ENCODE measurements at places on chromosomes 2 and 18. TPM values are rescaled to one million over a fixed set of nuclear protein-coding genes. Genes with fewer than 3 reads are reported as not detected.

CFAP210 gene
- total RNA-seq, result 0.18 TPM

PTPN18 gene
- 30.8 TPM for total RNA-seq

BOLL gene
- not detected for total RNA-seq

SP140 gene
- not detected for total RNA-seq

GCKR gene
- total RNA-seq, result 0.41 TPM

SLC9A4 gene
- not detected for total RNA-seq

FSHR gene
- total RNA-seq, result not detected

KCNE4 gene
- total RNA-seq, result 0.65 TPM

HDHD2 gene
- 9.2 TPM for total RNA-seq

TDRD15 gene
- not detected for total RNA-seq

RSAD2 gene
- total RNA-seq, result 0.27 TPM

VWA3B gene
- 0.33 TPM for total RNA-seq

CFAP65 gene
- total RNA-seq, result 0.11 TPM

EGR4 gene
- 0.43 TPM for total RNA-seq

PROKR1 gene
- not detected for total RNA-seq

AMER3 gene
- not detected for total RNA-seq

DYNAP gene
- total RNA-seq, result not detected

ZAP70 gene
- not detected for total RNA-seq

RTP5 gene
- total RNA-seq, result not detected

HOXD12 gene
- total RNA-seq, result not detected

VSNL1 gene
- total RNA-seq, result not detected

RPRM gene
- total RNA-seq, result 0.09 TPM
